ENCODE measurements at places on chromosomes 12 and 14.

DNA sequence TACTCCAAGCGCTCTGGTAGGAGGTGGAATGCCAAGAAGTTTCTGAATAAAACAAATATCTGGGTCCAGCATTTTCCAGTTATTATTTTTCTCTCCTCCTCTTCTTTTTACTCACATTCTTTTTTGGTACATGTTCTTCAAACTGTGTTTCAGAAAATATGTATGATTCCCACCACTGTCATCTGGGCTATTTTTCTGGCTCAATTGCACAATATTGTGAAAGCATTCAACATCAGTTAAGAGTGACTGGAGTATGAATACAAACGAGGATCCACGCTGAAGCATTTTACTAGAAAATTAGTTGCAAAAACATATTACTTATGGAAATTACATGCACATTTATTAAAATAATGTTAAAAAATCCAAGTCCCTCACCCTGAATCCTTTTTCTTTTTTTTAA is 61.5 kb downstream of the KCNMB4 start:
- DNase-seq = no peak

- DNase-seq = no peak
Observed at GRCh38 chr14:49586673-49587460, 687 bp upstream of the RPS29 start.

GRCh38 chr12:95762123-95762785 is 28.3 kb downstream of the NTN4 start:
- DNase-seq = no peak

DNA sequence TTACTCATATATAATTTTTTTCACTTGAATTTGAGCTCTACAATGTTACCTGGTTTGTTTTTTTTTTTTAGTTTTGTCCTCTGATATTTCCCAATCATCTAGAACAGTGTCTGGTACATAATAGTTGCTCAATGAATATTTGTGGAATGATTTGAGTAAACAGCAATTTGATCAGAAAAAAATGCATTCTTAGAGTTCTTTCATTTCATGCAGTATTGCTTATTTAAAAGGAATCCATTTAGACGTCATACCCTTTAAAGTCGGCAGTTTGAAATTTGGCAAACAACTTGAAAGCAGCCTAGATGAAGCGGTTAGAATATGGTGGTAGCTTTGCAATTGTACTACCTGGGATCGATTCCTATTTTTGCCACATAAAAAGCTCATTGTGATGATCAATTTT is 140.0 kb downstream of the PDE3A start:
- DNase-seq = no peak

GRCh38 chr14:92990456-92991430 is 67.8 kb downstream of the CHGA start:
- DNase-seq = no peak

DNA sequence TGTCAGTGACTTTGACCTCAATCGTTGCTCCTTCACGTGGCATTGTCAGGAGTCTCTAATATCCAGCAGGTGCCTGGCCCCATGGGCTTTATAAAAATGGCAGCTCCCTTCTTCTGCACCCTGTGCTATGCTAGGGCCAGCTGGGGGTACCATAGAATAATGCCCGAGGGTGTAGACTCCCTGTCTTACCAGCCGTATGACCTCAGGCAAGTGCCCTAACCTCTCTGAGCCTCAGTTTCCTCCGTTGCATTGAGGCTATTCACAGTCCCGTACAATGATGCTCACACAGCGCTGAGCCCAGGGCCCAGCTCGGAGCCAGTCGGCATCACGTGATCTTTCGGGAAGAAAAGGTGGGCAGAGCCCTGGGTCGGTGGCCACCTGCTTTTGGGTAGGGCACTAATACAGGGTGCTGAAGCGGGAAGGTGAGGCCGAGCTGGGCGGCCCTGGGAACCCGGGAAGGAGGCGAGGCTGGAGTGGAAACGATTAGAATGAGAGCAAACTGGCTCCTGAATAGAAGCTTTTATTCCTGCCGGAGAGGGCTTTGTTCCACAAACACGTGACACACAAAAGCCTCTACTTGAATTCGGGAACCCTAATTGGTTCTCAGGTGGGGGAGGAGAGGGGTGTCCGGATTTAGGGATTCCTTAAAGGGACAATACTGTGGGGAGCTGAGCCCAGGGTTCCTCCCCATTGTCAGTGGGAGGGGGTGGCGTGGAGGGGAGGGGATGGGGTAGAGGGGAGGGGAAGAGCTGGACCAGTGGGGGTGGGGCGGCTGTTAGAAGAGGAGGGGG is 19.9 kb upstream of the MSI1 start:
- no peak for DNase-seq
